Activated CD8-positive, alpha-beta T cell treated with anti-CD3 and anti-CD28 coated beads for 36 hours (primary cell): ENCODE measurements at places on chromosomes 12 and 14. TPM values are rescaled to one million over a fixed set of nuclear protein-coding genes. Genes with fewer than 3 reads are reported as not detected.

CIDEB gene
- total RNA-seq, result 13.6 TPM

SERPINA9 gene
- total RNA-seq, result not detected

CABP1 gene
- total RNA-seq, result 0.50 TPM

LTBP2 gene
- 0.05 TPM for total RNA-seq

MDGA2 gene
- total RNA-seq, result not detected

SPX gene
- total RNA-seq, result 0.20 TPM

PAX9 gene
- not detected for total RNA-seq
